ENCODE measurements at places on chromosomes 6 and 20. TPM values are rescaled to one million over a fixed set of nuclear protein-coding genes. Genes with fewer than 3 reads are reported as not detected.

ZNF311 gene
- total RNA-seq, result 0.96 TPM

BANF2 gene
- not detected for total RNA-seq

PTCHD4 gene
- 1.9 TPM for total RNA-seq

CLPSL2 gene
- total RNA-seq, result not detected

HLA-DQA1 gene
- 19.2 TPM for total RNA-seq

ATF6B gene
- 43.6 TPM for total RNA-seq

MTCH1 gene
- 215 TPM for total RNA-seq

Data from breast epithelium (tissue), 4 donors.